ENCODE measurements at places on chromosomes 1 and 21.

DNA sequence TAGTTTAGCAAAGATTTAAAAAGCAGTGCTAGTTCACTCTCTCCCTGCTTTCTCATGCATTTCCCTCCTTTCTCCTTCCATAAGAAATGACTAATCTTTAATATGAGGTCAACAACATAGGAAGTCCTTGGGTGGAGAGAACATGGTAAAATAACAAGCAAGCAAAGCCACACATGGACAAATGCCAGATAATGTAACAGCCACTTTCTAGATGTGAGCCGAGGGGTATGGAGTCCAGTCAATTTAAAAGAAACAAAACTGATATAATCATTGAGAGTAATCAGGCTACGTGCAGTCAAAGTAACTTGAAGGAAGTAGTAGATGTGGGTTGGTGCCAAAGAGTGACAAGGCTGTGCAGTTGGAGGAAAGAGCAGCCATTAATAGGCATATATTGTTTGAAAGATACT, 69.6 kb downstream of the DUSP10 start:
- no peak for DNase-seq

DNA sequence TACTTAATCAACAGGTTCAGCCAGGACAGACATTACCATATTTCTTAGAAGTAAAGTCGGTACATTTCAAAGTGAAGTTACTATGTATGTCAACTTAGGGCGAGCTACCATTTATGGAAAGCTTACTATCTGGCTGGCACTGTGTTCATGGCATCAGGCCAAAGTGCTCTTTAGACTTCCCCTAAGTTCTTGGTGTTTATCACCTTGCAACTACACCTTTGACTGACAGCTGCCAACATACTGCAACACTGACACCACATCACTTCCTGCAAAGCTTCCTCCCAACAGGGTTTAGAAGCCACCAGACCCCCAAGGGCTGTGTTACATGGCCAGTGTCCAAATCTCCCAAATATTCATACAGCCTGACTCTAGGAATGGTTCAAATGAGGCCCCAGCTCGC, 61.0 kb downstream of the TIAM1 start:
- peak; percentile 2 for DNase-seq

- no peak for DNase-seq
These were observed 15.8 kb upstream of the RIPPLY3 start for GRCh38 chr21:36990508-36991205.

DNA sequence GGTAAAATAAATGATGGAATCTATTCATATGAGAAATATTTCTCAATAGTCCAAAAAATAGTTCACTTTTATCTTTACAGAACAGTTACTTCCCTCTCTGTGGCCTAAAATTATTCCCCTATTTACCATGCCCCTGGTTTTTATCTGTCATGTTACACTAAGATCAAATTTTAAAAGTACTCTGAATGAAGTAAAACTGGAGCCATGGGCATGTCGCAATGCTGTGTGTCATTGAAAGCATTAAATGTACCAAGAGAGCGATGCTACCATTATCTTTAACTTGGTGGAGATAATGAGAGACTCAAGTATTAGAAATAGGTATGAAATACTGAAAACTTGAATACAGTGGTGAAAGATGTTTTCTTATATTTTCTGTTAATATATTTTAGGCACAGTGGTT, 146.2 kb downstream of the KCNT2 start:
- DNase-seq: no peak

- no peak for DNase-seq
These were observed 27.2 kb upstream of the TTF2 start for GRCh38 chr1:117032681-117033539.

GRCh38 chr1:234401658-234402057, 28.4 kb downstream of the COA6 start:
- DNase-seq: no peak

- no peak for DNase-seq
These were observed 5.9 kb upstream of the RBBP5 start for GRCh38 chr1:205127646-205128045.

GRCh38 chr1:161946071-161946987, 77.3 kb downstream of the OLFML2B start:
- no peak for DNase-seq

- DNase-seq: no peak
These were observed 633.2 kb upstream of the NEGR1 start for GRCh38 chr1:72915581-72915980.
